ENCODE measurements at places on chromosomes 6 and 20.

DNA sequence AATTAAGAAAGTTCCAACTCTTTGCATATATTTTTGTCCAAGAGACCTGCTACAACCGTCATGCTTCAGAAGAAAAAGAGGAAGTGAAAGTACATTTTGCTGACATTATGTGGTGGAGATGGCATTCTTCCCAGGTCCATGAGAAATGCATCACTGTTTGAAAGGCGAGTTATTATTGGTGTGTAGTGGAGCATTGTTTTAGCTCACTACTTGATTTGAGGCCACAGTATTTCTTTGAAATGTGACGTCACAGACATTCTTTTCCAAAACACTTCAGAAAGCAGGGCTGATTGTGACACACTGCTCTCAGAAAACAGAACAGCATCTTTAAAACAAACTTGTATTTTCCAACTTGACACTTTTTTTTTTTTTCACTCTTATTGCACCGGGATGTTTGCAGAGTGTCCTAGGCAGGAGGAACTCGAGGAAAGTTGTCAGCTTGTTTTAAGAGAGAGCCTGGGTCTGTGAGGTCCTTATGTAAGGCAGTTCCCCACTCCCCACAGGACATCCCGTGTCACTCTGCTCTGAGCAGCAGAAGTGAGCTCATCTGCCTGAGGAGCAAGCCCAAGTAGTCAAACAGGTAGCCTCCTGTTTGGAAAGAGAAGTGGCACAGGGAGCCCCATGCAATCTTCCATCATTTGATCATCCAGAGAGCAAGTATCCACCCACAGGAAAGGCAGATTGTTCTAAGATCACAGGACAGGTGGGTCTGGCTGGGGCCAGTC, 1.1 kb downstream of the SPTLC3 start:
- DNase-seq, result no peak

DNA sequence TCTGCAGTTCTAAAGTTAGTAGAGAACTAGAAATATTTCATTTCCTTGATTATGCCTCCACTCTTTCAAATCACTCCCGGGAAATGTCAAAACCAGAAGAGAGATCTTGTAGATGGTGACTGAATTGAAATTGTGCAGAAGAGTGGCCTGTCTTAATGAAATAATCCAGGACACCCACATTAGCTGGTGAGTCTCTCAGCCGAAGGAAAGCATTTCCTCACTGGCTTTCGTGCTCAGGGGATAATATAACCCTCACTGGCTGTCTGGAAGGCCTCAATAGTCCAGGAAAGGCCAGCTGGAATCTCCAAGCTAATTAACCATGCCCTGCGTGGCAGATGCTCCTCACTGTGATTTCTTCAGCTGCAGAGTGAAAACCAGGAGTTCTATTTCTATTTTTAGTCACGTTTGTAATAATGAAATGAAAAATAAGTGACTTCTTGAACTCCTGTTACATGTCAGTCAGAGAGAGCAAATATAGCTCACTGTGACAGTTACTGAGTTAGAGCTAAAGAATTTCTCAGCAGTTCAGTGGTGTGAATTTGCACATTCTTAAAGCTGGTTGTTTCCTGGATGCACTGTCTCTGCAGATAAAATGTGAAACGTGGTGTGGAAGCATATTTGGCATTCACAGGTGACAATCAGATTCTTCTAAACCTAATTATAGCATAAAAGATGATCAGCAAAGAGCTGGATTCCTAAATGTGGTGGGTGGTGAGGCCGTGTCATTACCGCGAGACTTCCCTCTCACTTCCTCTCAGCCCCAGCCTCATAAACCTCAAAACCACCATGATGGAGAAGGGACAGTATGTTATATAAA, 211.7 kb downstream of the LMBRD1 start:
- DNase-seq, result no peak

DNA sequence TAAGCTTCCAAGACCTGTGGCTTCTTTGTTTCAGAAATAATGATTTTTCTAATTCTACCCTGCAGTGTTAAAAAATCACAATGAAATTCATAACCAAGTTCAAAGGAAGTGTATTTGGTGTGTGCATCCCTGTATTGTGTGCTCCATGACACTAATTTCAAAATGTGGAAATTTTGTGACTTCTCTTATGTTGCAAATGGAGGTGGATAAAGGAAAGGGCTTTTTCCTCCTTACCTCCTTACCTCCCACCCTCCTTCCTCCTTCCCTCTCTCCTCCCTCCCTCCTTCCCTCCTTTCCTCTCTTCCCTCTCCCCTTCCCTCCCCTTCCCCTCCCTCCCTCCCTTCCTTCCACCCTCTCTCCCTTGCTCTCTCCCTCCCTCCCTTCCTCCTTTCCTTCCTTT, 10.5 kb downstream of the CDH4 start:
- DNase-seq, result no peak

GRCh38 chr20:39453890-39454289, 491.7 kb downstream of the DHX35 start:
- no peak for DNase-seq

- DNase-seq, result no peak
These were observed 6.9 kb upstream of the CTNNBL1 start for GRCh38 chr20:37686762-37687477.

GRCh38 chr6:88135578-88136114, 30.5 kb downstream of the CNR1 start:
- DNase-seq, result no peak

DNA sequence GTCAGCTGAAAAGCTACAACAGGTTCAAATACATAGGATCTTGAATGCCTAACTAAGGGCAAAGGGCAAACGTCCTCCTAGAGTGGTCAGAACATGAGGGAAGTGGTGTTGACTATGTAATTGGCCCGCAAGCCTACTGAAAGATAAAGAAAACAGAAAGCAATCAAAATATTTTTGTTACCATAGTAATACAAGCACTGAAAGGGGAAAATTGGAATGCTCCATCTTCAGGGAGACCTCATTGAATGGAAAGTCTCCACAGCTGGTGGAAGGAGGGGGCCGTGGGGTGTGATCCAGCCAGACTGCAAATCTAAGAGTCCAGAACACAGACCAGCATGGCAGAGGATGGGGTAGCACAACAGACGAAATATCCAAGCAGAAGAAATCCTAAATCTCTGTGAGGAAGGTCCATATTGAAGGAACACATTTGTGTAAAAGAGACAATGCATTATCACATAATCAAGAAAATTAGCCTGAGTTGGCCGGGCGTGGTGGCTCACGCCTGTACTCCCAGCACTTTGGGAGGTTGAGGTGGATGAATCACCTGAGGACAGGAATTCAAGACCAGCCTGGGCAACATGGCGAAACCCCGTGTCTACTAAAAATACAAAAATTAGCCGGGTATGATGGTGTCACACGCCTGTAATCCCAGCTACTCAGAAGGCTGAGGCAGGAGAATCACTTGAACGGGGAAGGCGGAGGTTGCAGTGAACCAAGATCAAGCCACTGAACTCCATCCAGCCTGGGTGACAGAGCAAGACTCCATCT, 39.5 kb downstream of the MTFR2 start:
- no peak for DNase-seq

DNA sequence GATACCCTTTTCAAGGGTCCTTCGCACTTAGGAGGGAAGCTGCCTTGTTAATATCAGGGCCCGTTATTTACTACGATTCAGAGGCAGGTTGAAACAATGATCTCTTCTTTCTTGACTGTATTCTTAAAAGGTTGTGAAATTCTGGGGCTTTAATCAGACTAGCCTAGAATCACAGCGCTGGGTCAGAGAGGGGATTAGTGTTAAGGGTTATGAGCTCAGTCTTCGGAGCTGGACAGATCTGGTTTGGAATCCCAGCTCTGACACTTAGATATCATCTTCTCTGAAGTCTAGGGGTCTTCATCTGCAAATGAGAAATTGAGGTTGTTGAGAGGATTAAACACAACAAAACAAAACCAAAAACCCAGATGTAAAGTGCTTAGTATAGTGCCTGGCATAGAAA, 77.4 kb downstream of the CD83 start:
- DNase-seq, result no peak

- DNase-seq, result no peak
These were observed 38.2 kb downstream of the CAP2 start for GRCh38 chr6:17431581-17431980.

DNA sequence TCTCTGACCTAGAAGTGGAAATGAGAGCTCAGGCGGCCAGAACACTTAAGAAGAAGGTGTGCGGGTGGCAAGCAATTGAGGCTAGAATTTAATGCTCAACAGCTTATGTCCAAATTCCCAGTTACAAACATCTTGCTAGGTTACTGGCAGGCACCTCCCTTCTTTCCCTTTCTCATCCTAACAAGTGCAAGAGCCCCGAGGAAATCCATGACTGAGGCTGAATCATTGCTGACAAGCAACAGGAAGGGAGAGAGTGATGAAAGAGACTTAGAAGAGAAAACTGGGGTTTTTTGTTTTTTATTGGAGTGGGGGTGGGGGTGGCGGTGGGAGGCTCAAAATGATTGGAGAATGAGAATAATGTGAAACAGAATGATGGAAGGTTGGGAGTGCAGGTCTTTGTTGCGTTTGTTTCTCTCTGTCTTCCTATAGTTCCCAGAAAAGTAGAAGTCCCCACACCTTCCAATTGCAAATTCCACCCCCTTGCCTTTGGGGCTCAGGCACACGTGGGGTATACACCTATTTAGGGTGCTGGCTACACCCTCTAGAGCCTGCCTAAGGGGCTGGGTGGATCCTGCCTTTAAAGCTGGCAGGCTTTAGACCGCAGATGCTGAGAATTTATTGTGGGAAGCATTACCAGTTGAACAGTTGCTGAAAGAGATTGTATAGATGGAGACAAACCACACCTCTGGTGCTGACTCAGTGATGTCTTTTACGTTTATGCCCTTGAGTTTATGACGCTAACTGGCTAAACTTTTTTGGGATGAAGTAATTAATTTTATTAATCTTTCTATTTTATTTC, 1.4 kb downstream of the FAM83B start:
- no peak for DNase-seq

GRCh38 chr6:106890447-106890846, 84.1 kb downstream of the CD24 start:
- DNase-seq, result no peak

- no peak for DNase-seq
These were observed 323.8 kb downstream of the QKI start for GRCh38 chr6:163738304-163738703.

DNA sequence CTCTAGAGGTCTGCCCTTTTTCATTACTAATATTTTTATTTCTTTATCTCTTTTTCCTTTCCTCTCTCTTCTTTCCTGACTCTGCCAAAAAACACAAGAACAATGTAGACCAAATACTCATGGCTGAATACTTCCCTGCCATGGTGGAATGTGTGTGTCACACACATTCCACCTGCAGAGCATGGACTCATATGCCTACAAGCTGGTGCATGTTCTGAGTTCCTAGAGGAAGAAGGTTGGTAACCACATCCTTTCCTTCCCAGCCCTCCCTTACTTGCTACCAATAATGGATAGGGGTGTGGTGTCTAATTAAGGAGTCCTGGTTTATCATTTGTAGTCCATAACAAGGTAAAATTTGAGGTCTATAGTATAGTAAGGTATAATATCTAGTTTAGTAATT, 15.2 kb upstream of the CST9L start:
- no peak for DNase-seq

Data from stimulated activated CD4-positive, alpha-beta T cell treated with anti-CD3 and anti-CD28 coated beads, Interleukin-1b, Interleukin-23, amount 100 ng/mL, for 1 hour (primary cell).